C1 segment of cervical spinal cord (tissue), 14 donors: ENCODE measurements at places on chromosomes 2 and 18.

GRCh38 chr2:44205169-44205568, 36.5 kb downstream of the PPM1B start:
- DNase-seq: no peak

GRCh38 chr2:240670950-240671349, 11.7 kb downstream of the AQP12B start:
- no peak for DNase-seq

- DNase-seq: no peak
These were observed 461.0 kb downstream of the EIPR1 start for GRCh38 chr2:2916621-2917020.

- no peak for DNase-seq
These were observed 39.0 kb downstream of the MBP start for GRCh38 chr18:77093586-77093985.

DNA sequence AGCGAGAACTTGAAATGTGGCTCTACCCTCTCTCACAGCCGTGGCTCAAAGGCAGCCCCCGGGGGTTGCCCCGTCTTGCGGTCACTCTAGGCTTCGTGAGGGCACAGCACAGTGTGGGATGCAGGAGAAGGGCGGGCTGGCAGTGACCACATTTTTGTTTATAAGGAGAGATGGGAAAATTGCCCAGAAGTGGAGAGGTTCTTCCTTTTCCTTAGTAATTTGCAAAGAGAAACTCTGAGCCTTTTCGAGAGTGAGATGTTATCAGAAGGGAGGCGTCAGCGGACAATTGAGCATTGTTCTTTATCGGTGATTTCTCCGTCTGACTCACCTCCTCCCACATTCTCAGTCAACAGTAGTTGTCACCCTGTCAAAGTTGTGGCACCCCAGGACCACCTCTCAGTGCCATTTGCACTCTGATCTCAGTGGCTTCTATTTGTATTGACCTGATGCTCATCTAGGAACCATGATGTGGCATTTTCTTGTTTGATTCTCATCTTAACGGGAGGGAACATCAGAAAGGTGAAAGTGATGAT, 89.6 kb downstream of the ACAA2 start:
- no peak for DNase-seq
